ENCODE measurements at places on chromosomes 3 and 15.
A peak's percentile ranks its signal among the peaks of the same experiment; 100 is the strongest.

- no peak for DNase-seq
Observed at GRCh38 chr3:32421185-32421584, 29.5 kb downstream of the CMTM7 start.

- no peak for DNase-seq
Observed at GRCh38 chr3:124336067-124336656, 344.2 kb upstream of the ROPN1 start.

DNA sequence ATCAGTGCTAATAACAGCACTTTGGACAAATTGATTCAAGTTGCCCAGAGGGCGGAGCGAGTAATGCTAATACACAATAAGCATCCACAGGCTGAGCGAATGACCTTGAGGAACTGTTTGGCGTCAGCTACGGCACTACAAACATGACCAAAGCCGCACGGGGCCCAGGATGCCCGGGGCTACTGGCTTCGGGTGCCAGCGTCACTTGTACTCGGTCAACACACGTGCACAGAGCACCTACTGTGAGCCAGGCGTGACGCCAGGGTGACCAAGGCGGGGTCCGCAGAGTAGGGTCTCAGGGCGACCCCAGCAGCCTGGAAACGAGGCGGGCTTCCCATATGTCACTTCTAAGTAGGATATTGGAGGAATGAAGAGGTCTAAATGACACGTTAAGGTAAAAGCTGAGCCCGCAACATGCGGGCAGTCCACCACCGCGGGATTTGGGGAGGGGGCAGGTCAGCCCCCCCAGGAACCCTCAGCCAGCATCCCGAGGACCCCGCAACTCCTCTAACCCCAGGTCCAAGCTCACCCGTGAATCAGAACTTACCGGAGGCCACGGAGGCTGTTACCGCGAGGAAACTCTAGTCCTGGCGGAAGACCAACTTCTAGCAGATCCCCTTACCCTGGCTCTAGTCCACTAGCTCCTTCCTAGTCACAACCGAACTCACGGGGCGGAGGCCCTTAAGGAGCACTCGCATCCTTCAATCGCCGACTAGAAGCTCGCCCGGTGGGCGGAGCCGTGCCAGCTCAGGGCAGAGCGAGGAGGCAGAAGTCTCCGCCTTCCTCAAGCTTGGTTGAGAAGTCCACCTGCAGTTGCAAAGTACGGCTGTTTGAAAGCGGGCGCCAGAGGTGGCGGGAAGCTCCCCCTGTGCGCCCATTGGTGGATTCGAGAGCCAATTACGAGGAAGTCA lies at the start of gene CEP152:
Gene CEP152, minus strand, starts transcription at position 656 of the 911 bp plus-strand sequence. CDS start 5,420 bp downstream, outside the sequence.
- peak; percentile 99 for DNase-seq

DNA sequence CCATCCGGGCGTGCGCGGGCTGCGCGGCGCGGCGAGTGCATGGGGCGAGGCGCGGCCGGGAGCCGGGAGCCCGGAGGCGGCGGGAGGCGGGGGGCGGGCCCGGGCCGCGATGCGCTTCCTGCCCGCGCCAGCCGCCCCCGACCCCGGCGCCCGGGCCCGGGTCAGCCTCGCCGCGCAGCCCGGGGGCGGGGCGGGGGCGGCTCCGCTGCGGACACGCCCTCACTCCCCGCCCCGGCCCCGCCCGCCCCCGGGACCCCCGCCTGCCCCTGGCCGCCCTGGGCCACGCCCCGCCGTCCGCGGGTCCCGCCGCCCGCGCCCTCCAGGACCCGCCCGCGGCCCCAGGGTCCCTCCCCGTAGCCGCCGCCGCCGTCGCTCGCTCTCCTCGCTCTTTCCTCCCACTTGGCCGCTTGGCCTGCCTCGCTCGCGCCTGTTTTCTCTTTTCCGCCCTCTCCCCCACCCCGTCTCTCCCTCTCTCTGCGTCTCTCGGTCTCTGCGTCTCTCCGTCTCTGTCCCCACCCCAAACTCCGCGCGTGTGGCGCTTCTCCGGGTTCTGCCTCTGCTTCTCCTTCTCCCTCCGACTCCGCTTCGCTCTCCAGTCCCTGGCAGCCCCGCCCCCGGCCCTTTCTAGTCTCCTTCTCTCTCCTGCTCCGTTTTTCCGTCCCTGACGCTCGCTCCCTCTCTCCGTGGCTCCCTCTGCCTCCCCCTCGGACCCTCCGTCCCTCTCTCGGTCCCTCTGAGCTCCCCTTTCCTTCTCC lies at the start of gene PLXND1:
Gene PLXND1, minus strand, starts transcription at position 41 of the 755 bp plus-strand sequence. Its CDS starts 37 bp downstream, at position 4.
- DNase-seq: peak; percentile 74

GRCh38 chr3:171200750-171201088 lies 174.2 kb upstream of the SLC2A2 start:
- DNase-seq: no peak

DNA sequence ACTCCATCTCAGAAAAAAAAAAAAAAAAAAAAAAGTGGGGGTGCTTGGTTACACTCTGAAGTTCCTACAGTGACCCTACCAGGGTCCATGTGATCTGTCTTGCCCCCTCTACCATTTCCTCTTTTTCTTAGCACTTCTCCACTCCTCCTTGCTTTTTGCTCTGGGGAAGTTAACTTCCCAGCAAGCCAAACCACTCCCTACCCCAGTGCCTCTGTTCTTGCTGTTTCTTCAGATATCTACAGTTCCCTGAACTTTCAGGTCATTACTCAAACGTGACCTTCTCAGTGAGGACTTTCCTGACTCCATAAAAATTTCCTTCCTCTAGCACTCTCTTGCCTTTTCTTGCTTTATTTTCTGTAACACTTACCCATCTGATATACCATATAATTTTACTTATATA lies 61.1 kb upstream of the GCNT3 start:
- DNase-seq: no peak

GRCh38 chr15:41851755-41852370 lies 13.2 kb downstream of the PLA2G4B start:
- no peak for DNase-seq

- no peak for DNase-seq
Observed at GRCh38 chr3:180898572-180898971, 13.9 kb upstream of the FXR1 start.

- DNase-seq: no peak
Observed at GRCh38 chr3:25091934-25092333, 336.1 kb upstream of the RARB start.

GRCh38 chr3:104816008-104816407 lies 550.7 kb upstream of the ALCAM start:
- DNase-seq: no peak

DNA sequence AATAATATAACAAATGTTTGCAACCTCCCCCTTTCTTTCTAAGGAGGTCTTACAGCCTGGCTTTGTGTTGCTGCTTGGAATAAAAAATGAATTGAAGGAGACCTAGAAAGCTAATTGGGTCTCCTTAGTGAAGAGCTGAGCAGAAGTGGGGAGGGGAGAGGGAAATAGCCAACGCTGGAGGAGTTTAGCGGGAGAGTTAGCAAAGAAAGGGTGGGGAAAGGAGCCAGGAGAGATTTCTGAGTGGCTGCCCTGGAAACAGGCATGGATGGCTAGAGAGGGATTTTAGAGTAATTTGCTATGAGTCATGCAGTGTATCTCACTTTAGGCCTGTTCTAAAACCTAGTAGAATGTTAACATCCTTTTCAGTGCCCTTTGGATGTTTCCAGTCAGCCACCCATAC lies 45.2 kb upstream of the PFN2 start:
- no peak for DNase-seq

DNA sequence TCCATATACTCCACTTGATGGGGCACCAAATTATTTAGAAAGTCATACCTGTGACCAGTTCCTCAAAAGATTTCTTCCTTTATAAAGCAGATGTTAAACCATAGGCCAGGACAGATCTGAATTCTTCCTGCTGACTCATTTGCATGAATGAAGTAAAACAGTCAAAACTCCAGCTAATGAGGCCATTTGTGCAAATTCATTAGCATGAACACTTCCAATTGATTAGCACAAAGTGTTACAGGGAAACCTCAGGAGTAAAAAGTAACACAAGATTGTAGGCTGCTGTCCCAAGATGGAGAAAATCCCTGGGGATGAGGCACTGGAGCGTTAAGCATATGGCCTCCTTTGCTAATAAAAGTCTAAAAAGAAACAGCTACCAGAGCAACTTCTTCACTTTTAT lies 149.8 kb downstream of the ZNF385D start:
- no peak for DNase-seq

DNA sequence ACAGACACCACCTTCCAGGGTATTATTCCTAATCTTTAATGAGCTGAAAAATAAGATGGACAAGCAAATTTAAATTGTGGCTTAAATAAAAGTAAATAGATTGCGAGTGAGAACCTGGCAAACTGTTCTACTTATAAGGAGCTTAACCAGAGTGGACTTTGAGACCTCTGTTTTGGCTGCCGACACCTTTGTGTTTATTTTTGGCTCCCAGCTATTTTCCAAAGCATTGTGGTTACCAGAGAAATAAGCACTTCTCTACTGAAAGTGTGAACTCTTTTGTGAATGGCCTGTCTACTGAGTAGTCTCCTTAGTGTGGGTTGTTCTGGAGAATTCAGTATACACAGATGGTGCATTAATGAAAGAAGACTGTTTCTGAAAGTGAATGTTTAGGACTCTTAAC lies 109.4 kb downstream of the ATP8B4 start:
- no peak for DNase-seq

GRCh38 chr15:84099181-84099580 lies 136.4 kb upstream of the GOLGA6L4 start:
- peak; percentile 47 for DNase-seq

DNA sequence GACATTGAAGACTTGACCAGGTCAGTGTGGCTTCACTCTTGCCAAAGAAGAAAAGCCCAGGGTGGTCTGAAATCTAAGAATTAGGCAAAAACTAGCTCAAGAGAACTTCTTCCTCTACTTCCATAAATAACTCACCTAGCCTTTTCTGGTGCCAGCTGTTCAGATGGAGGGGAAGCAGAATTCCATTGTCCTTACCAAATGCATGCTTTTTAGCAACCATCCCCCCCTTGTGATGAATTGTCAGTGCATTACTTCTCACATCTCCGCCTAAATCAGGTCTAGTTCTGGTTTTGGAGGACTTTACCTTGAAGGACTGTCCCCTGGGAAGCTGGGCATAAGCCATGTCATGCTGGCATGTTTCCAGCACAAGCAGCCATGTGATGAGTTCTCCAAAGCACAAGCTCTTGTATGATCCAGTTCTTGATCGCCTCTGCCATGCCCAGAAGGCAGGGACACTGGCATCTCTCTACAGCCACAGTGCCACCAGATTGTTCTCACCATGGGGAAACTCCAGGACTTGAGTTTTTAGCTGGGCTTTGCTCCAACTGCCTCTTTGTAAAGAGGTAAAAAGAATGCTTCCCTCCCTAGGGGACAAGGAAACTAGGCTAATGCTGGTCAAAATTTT lies 96.4 kb upstream of the IL12A start:
- no peak for DNase-seq

DNA sequence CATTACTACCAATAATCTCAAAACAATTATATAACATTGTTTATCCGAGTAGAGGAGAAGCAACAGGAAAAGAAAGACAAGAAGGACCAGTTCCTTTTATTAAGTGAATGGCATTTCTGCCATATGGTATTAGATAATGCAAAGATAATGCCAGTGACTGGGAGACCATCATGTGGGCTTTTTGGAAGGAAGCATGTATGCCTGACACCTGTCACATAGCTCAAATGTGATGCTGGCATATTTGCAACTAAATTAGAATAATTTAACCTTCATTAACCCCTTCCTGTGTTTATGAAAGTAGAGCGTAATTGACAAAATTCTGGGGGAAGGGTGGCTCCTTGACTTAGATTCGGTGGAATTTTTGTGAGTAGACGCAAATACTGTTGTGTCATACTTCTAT lies 733.0 kb downstream of the TUSC7 start:
- no peak for DNase-seq

GRCh38 chr3:188826574-188826973 lies 345.2 kb upstream of the TPRG1 start:
- no peak for DNase-seq

- no peak for DNase-seq
Observed at GRCh38 chr3:28901018-28901417, 379.9 kb upstream of the RBMS3 start.

- no peak for DNase-seq
Observed at GRCh38 chr3:129972301-129972700, 2.2 kb upstream of the TRH start.

DNA sequence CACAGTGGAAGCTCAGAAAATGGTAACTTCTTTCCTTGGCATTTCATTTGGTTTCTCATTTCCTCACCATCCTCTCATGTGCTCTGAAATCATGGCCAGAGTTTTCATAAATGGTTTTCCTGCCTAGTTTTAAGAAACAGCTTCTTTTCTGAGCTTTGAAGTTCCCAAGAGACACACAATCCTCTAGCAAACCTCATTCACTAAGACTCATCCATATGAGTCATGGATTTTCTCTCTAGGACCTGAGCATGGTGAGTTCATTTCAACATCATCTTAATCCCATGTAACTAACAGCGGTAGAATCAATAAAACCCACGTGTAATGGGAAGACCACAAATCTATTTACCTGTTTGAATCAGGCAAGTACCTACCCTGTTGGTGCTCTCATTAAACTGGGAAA lies 274.5 kb upstream of the LRTM1 start:
- DNase-seq: no peak

DNA sequence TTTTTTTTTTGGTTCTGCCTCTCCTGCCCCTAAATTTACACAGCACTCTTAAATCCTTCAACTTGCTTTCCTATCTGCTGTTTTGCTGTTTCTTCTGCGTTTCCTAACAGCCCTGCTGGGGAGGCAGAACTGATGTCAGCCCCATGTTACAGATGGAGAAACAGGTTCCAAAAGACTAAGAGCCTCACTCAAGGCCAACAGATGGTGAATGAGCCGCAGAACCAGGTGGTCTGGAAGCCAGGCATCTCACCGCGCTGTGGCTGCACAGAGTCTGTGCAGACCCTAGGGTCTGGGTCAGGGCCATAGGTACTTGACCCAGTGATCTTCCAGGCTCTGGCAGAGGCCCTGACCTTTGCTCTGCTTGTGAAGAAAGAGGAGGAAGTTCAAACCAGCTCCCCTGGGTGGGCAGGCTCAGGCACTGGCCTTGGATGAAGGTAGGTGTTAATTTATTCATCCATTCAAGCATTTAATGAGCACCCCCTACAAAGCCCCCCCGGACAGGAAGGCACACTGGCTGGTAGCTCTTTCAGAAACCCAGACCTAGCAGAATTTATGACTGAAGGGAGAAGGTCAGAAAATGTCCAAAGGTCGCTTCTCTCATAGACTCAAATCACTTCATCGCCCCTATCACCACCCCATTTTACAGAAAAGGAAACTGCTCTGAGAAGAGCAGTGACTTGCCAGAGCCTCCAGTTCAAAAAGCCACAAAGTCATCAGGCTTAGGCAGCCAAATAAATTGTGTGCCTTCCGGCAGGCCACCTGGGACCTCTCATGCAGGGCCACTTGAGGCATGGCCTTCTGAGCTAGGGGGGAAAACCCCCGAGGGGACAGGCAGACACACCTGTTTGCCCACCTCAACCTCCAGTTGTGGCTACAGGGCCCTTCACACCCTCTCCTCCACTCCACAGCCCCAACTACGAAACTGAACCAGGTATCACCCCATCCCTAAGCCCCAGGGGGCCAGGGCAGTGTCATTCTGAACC lies 2.7 kb downstream of the CHDH start:
- DNase-seq: no peak

DNA sequence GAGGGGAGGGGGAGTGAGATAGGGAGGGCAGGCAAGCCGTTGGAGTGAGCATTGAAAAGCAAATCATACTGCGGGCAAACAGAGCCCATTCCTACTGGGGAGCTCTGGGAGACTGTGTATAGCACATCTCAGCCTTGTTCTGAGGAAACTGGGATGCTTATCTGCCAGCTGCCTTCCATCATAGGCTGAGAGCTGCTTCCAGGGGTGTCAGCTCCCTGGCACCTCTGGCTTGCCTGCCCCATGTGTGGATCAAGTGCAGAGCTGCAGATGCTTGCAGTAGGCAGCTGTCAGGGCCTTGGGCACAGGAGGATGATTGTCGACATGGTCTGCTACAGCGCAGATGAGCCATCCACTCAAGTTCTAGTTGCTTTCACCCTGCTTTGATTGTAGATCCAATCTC lies 86.8 kb downstream of the CHRNA7 start:
- DNase-seq: no peak

Data from eye (tissue), 1 donor.